Effector memory CD4-positive, alpha-beta T cell (primary cell): ENCODE measurements at places on chromosomes 2 and 18.

DNA sequence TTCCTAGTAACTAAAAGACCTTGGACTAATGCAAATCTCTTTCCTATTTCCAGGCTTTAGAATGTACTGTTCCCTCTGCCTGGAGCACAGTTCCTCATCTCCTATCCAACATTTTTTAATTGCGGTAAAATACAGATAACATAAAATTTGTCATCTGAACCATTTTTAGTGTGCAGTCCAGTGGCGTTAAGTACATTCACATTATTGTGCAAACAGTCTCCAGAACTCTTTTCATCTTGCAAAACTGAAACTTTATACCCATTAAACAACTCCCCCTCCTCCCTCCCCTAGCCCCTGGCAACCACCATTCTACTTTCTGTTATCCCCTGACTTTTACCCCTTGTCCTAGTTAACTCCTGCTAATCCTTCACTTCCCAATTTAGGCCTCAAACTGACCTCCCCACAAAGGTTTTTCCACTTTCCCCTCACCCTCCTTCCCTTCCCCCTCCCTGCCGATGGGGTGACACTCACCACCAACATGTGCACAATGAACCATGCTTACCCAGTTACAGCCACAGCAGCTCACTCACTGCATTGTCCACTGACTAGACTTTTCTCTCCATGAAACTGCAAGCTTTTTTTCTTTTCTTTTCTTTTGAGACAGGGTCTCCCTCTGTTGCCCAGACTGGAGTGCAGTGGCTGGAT lies 54.8 kb downstream of the KIAA2012 start:
- H3K27ac ChIP-seq, result no peak overlapping the region
- no peak overlapping the region for H3K4me3 ChIP-seq
- no peaks in the 10 kb centered on the region for H3K36me3 ChIP-seq
- no peaks in the 10 kb centered on the region for H3K4me1 ChIP-seq

GRCh38 chr2:201798252-201798913 lies 8.0 kb upstream of the CDK15 start:
- no peaks in the 10 kb centered on the region for H3K4me1 ChIP-seq
- H3K27me3 ChIP-seq, result peaks cover 4% of the 10 kb centered on the region
- no peak overlapping the region for H3K4me3 ChIP-seq
- DNase-seq, result no peak
- no peak overlapping the region for H3K27ac ChIP-seq
- no peaks in the 10 kb centered on the region for H3K36me3 ChIP-seq

GRCh38 chr2:112640800-112641675 lies 4.7 kb upstream of the SLC20A1 start:
- no peaks in the 10 kb centered on the region for H3K36me3 ChIP-seq
- H3K27me3 ChIP-seq, result no peaks in the 10 kb centered on the region
- peaks cover 8% of the 10 kb centered on the region for H3K4me1 ChIP-seq

DNA sequence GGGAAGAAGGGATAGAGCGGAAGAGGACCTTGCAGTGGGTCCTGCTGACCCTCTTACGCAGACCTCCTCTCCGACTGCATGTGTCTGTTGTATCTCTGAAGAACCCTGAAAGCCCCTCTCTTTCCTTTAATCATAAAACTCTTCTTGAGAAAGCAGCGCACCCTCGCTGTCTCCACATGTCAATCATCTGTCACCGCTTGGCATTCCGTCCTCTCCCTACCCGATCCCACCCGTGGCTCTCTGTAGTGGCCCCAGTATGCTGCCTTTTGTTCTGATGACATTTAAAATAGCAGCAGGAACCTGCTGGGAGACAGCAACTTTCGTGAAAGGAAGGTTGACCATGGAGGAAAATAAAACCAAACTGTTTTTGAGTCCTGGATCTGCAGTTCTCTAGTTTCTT lies 582.9 kb upstream of the SALL3 start:
- H3K36me3 ChIP-seq, result no peaks in the 10 kb centered on the region
- no peaks in the 10 kb centered on the region for H3K27me3 ChIP-seq
- H3K27ac ChIP-seq, result no peak overlapping the region
- H3K4me1 ChIP-seq, result no peaks in the 10 kb centered on the region
- DNase-seq, result no peak
- H3K4me3 ChIP-seq, result no peak overlapping the region

- H3K4me1 ChIP-seq, result no peaks in the 10 kb centered on the region
- no peaks in the 10 kb centered on the region for H3K27me3 ChIP-seq
- no peak for DNase-seq
- H3K27ac ChIP-seq, result no peak overlapping the region
- no peaks in the 10 kb centered on the region for H3K36me3 ChIP-seq
- no peak overlapping the region for H3K4me3 ChIP-seq
These were observed 33.8 kb upstream of the HNRNPA3 start for GRCh38 chr2:177178797-177179196.

DNA sequence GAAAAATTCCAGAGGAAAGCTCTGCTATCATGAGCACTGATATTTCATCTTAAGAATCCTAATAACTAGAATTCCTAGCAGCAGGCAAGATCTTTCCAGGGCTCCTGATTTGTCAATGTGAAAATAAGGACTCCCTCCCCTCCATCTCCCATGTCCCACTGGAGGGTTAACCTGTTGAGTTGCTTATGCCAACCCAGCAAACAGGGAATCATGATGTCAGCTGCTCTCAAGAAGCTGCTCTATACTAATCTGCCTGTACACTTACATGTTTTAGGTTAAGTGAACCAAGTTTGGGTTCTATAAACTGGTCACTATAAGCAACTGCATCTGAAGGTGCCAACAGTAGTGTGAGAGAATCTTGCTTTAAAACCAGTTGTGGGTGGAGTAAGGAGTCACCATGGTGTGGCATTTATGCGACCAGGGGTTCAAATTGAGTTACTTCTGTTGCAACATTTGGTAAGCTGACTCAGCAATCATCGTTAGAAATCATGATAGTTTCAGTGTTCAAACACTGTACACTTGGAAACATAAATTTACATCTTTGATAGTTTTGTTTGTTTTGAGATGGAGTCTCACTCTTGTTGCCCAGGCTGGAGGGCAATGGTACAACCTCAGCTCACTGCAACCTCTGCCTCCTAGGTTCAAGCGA lies 53.4 kb downstream of the STK25 start:
- H3K4me1 ChIP-seq, result no peaks in the 10 kb centered on the region
- H3K4me3 ChIP-seq, result no peak overlapping the region
- no peaks in the 10 kb centered on the region for H3K36me3 ChIP-seq
- H3K27ac ChIP-seq, result no peak overlapping the region
- no peak for DNase-seq

- H3K27ac ChIP-seq, result no peak overlapping the region
- peaks cover 7% of the 10 kb centered on the region for H3K4me1 ChIP-seq
- H3K27me3 ChIP-seq, result no peaks in the 10 kb centered on the region
- no peak for DNase-seq
These were observed 7.4 kb downstream of the CXCR4 start for GRCh38 chr2:136110526-136110925.

DNA sequence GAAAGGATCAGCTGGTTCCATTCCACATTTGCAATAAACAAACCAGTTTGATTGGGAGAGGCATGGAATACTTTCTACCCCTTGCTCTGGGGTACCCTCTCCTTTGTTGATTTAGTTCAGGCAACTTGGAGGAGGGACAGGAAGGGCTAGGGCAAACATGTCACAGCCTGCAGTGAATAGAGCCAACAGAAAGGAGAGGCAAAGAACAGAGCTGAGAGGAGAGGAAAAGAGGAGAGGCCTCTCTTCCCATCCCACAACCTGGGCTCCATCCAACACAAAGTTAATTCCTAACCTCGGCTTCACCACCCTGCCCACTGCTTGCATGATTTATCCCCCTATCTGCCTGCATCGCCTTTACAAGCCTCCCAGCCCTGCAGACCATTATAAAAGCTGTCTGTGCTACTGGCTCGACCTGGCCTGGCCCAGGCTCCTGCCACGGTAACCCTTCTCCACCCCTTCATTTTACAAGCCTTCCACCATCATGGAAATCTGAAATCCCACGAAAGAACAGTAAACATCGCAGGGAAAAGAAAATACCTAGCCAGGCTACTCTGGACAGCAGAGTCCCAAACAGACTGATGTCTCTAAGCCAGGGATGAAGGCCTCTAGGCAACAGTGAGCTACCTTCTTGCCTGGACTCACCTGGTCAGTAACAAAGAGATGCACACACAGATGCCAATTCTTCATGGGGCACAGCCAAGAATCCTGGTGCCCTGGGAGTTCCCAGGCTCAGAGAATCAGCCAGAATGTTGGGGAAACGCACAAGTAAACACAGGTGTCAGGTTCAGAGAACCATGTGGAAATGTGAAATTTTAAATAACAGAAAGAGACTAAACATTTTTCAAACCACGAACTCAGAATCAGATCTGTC lies 43.6 kb downstream of the NHEJ1 start:
- H3K27me3 ChIP-seq, result no peaks in the 10 kb centered on the region
- H3K36me3 ChIP-seq, result peaks cover 3% of the 10 kb centered on the region
- no peak overlapping the region for H3K27ac ChIP-seq
- H3K4me3 ChIP-seq, result no peak overlapping the region
- H3K4me1 ChIP-seq, result no peaks in the 10 kb centered on the region

GRCh38 chr18:77133835-77134496 lies 1.4 kb upstream of the MBP start:
- H3K27ac ChIP-seq, result no peak overlapping the region
- peaks cover 30% of the 10 kb centered on the region for H3K4me1 ChIP-seq
- H3K27me3 ChIP-seq, result no peaks in the 10 kb centered on the region
- H3K4me3 ChIP-seq, result no peak overlapping the region

- no peak overlapping the region for H3K4me3 ChIP-seq
- no peak overlapping the region for H3K27ac ChIP-seq
- no peaks in the 10 kb centered on the region for H3K27me3 ChIP-seq
- no peaks in the 10 kb centered on the region for H3K4me1 ChIP-seq
- no peaks in the 10 kb centered on the region for H3K36me3 ChIP-seq
These were observed 15.0 kb upstream of the HTR2B start for GRCh38 chr2:231139796-231140195.

- H3K36me3 ChIP-seq, result no peaks in the 10 kb centered on the region
- H3K27me3 ChIP-seq, result no peaks in the 10 kb centered on the region
- no peaks in the 10 kb centered on the region for H3K4me1 ChIP-seq
- no peak overlapping the region for H3K4me3 ChIP-seq
These were observed 216.3 kb downstream of the TMX3 start for GRCh38 chr18:68498636-68499035.

DNA sequence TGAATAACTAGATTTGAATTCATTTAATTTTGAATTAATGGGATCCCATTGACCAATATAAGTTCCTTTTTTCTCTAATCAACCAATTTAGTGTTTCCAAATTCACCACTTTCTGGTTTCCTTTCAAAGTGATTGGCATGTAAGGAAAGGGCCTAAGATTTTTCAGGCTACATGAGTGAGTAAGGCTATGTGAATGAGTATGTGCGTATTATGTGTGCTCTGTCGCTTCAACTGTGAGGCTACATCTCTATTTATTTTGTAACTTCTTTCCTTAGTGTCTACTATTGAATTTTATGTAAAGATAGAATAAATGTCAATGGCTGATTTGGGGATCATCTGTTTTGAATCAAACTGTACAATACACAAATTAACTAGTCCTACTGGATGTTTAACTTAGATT lies 110.6 kb downstream of the ABCA12 start:
- DNase-seq, result no peak
- H3K36me3 ChIP-seq, result no peaks in the 10 kb centered on the region
- H3K4me1 ChIP-seq, result no peaks in the 10 kb centered on the region
- H3K27ac ChIP-seq, result no peak overlapping the region
- no peak overlapping the region for H3K4me3 ChIP-seq
- H3K27me3 ChIP-seq, result no peaks in the 10 kb centered on the region

DNA sequence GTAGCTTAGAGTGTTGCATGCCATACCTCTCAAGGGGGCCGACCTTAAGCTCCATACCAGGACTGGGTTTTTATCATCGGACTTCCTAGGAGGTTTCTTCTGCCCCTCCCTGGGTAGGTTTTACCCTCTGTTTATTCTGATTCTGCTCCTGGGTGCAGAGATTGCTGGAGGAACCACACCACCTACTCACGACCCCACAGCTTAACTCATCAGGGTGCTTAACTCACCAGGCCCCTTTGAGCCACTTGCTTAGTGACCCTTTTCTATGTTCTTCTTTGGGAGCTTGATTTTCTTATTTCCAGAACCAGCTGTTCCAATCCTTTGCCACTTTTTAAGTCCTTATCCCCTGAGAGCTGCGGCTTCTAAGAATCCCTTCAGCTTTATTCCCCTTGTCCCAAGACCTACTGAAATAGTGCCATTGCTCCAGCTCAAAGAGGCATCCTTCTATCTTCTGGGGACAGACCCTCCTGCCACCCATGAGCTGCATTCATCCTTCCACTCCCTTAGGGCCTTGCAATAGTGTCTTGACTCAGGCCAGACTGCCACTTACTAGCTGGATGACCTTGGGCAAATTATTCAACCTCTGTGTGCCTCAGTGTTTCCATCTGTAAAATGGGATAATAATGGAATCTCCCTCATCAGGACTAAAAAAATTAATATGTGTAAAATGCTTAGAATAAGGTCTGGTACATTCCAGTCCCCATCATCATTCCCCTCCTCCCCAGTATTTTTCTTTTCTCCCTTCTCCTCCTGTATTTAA lies 5.8 kb downstream of the OXER1 start:
- H3K4me3 ChIP-seq, result no peak overlapping the region
- no peaks in the 10 kb centered on the region for H3K4me1 ChIP-seq
- no peaks in the 10 kb centered on the region for H3K36me3 ChIP-seq

DNA sequence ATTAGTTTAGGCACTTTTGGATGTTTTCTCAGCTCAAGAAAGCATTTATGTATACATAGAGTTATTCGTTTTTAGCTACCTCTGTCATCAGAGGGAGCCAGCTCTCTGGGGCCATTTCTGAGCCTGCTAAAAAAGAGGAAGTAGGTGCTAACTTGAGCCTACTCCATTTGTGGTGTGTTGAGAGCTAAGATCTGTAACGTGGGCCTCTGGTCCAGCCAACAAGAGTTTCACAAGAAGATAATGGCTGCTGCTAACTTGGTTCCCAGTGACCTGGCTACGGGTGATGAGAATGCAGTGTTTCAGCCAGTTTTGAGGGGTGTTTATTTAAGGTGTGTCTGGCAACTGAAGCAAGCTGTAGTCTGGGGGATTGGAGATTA lies 182.5 kb downstream of the PRKCE start:
- no peak overlapping the region for H3K27ac ChIP-seq
- no peaks in the 10 kb centered on the region for H3K36me3 ChIP-seq
- DNase-seq, result no peak
- no peaks in the 10 kb centered on the region for H3K27me3 ChIP-seq
- no peak overlapping the region for H3K4me3 ChIP-seq

DNA sequence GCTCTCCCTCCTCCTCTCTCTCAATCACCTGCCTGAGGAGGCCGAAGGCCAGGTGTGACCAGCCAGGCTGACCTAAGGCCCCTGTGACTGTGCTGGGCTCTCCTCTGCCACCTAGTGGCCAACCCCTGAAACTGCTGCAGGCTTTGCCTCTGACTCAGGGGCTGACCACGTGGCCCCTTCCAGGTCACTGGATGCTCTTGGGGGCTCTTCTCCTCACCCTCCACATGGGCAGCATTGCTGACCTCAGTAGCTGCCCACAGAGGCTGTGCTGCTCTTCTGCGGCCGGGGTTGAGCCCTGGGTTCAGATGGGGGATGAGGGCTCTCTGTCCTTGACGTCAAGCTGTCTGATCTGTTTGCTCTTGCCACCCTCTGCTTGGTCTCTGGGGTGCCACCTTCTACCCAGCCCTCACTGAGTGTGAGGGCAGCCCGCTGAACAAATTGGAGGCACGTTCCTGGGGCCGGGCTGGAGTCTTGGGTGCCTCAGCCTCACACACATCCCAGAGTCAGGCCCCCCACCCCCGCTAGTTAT lies 122.7 kb downstream of the TWIST2 start:
- no peaks in the 10 kb centered on the region for H3K4me1 ChIP-seq
- H3K27ac ChIP-seq, result no peak overlapping the region
- H3K4me3 ChIP-seq, result no peak overlapping the region
- H3K36me3 ChIP-seq, result no peaks in the 10 kb centered on the region
- no peak for DNase-seq
- peaks cover 15% of the 10 kb centered on the region for H3K27me3 ChIP-seq

GRCh38 chr18:37160038-37160820 lies 331.3 kb downstream of the KIAA1328 start:
- no peak overlapping the region for H3K27ac ChIP-seq
- no peak for DNase-seq
- no peaks in the 10 kb centered on the region for H3K36me3 ChIP-seq
- no peak overlapping the region for H3K4me3 ChIP-seq
- no peaks in the 10 kb centered on the region for H3K27me3 ChIP-seq
- no peaks in the 10 kb centered on the region for H3K4me1 ChIP-seq
